ENCODE measurements at places on chromosomes 16 and 17.

GRCh38 chr16:81365731-81366130 is 51.0 kb downstream of the GAN start:
- DNase-seq = no peak

- DNase-seq = no peak
Measured at GRCh38 chr16:50899951-50900350, 158.1 kb downstream of the CYLD start.

DNA sequence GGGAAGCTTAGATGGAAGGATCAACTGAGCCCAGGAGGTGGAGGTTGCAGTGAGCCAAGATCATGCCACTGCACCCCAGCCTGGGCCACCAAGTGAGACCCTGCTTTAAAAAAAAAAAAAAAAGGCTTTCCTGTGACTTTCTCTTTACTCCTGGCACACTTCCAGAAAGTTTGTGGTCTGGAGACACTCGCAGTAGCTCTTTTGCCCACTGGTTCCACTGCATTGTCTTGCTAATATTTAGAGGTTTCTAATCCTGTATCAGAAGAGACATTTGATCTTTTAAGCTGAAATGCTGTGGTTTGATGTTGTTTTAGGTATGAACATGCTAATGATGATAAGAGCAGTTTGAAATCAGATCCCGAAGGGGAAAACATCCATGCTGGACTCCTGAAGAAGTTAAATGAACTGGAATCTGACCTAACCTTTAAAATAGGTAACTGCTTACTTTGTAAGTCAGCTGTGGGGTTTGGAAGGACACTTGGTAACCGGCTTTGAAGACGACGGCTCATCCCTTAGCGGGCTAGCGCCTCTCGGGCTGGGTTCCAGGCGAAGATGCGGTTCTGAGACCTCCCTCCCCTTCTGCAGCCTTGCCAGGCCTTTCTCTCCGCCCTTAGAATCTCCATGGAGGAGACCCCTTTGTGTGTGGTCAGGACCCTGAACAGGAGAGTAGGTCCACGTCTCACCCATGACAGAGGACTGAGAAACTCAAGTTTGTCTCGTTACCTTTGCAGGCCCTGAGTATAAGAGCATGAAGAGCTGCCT is 23.1 kb downstream of the NTAN1 start:
- DNase-seq = no peak

GRCh38 chr16:84314373-84314772 is 19.7 kb downstream of the WFDC1 start:
- no peak for DNase-seq

DNA sequence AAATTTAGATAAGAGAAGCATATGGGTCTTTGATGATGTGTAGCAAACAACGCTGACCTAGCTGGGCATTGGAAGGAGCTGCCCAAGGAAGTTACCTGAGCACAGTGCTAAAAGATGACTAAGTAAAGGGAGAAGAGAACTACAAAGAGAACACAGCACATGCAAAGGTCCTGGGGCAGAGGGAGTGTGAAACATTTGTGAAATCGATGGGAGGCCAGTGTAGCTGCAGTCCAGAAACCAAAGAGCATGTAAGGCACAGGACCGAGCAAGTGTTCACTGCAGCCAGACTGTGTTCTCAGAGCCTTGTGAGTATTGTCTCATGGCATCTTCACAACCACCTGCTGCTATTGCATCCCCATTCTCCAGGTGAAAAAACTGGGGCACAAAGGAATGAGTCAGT is 44.9 kb downstream of the ARHGAP27 start:
- no peak for DNase-seq

GRCh38 chr17:13410874-13411273 is 190.9 kb downstream of the HS3ST3A1 start:
- DNase-seq = no peak

DNA sequence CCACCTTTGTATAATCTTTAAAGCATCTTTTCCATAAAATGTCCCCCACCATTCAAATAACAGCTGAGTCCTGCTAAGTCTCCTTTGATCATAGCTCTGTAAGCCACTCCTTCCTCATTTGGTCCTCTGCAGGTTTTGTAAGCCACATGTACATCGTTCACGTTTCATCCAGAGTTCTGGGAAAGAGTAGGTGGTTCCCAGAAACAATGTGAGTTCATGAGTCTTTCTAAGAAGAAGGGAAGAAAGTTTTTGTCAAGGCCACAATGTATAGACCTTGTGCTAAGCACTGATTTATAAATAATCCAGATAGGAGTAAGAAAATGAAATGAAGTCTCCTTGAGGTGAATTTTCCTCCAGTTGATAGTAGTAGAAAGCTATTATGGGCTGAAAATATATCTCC is 8.7 kb upstream of the ANKS4B start:
- no peak for DNase-seq

- no peak for DNase-seq
Measured at GRCh38 chr17:41678411-41678906, 10.2 kb upstream of the EIF1 start.

- no peak for DNase-seq
Measured at GRCh38 chr16:4465977-4466779, 8.2 kb downstream of the NMRAL1 start.

- DNase-seq = no peak
Measured at GRCh38 chr17:43616029-43616351, 45.7 kb downstream of the MEOX1 start.

- no peak for DNase-seq
Measured at GRCh38 chr16:29815032-29815721, 775 bp upstream of the PAGR1 start.

- peak; percentile 15 for DNase-seq
Measured at GRCh38 chr16:63960321-63960720, 1161.5 kb downstream of the CDH11 start.

DNA sequence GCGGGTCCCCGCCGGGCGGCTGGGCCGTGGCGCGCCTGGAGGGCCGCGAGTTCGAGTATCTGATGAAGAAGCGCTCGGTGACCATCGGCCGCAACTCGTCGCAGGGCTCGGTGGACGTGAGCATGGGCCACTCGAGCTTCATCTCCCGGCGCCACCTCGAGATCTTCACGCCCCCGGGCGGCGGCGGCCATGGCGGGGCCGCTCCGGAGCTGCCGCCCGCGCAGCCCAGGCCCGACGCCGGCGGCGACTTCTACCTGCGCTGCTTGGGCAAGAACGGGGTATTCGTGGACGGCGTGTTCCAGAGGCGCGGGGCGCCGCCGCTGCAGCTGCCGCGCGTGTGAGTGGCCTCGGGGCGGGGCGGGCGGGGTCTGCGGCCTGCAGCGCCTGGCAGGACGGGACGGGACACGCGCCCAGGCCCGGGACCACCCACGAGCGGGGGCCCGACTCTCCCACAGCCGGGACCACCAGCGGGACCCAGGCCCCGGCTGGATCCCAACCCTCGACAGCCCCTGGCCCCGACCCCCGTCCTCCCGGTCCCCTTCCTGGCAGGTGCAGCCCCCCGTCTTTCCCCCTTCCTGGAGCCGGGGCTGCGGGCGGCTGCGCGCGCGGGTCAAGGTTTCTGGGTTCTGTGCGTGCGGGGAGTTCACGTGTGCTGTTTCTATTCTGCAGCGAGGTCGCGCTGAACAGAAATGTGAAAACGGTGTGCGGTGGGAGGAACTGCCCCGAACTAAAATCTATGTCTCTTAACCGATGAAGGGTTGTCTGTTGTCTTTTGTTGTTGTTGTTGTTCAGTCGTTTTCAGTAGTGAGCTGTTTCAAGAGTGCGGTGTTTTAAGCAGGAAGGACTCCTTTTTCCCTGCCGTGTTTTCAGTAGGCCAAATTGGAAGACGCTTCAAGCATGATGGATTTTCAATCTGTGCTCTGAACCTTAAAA is 705 bp downstream of the FOXK2 start:
- no peak for DNase-seq

- no peak for DNase-seq
Measured at GRCh38 chr17:28613931-28614381, at the start of gene RSKR. Gene RSKR, minus strand, starts transcription at chr17:28614185. Its CDS starts 24 bp downstream, at chr17:28614161.

DNA sequence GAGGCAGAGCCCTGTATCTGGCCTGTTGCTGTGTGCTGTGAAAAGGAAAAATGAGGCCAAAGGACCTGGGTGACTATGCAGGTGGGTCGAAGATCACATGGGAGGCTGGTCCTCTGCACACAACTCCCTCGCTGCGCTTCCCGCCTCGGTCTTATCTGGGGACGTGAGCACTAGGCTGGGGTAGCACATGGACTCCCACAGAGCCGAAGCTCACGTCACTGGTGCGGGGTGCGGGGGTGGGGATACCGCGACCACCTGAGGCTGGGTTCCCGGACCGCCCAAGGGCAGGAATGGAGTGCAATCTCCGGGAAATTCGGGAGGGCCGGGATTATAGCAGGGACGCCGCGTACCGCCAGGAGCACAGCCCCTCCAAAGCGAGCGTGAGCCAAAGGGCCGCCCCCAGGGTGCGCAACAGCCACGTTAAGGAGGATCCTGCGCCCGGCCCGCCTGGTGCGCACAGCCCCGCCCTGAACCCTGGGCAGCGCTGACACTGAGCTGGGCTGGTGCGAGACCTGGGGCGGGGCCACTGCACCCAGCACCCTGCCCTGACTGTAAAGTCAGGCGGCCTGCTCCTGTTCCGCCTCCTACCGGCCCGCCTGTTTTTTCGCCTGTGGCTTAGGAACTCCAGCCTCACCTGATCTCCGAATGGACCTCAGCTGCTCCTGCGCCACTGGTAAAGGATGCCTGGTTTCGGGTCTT is 4.8 kb downstream of the MT1A start:
- no peak for DNase-seq

- DNase-seq = no peak
Measured at GRCh38 chr16:55568207-55568606, 1.7 kb downstream of the CAPNS2 start.

GRCh38 chr16:49338611-49339265 is 34.9 kb upstream of the C16orf78 start:
- DNase-seq = no peak
